ENCODE measurements at places on chromosomes 2 and 18.
A peak's percentile ranks its signal among the peaks of the same experiment; 100 is the strongest.

DNA sequence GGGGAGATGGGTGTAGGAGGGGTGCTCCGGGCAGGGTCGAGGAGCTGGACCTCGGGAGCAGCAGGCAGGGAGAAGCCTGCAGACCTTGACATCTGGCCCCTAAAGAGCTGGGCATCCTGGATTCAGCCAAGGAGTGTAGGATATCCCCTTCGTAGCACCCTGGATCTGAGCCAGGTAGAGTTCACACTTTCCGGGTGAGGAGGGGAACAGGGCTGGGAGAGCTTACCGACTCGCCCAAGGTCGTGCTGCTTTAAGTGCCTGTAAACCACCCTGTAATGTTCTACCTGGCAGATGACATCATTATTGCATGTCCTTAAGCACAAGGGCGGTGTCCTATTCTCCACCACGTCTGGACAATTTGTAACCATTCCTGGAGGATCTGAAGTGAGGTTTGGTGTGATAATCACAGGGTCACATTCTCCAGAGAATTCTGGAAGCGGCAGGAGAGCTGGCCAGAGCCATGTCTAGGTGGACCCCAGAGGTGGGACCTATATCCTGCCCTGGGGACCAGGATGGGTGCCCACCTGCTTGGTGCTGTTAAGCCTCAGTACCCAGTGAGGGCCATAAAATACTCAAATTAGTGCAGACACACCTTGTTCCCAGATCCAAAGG is 14.6 kb downstream of the ITM2C start:
- no peak for DNase-seq

DNA sequence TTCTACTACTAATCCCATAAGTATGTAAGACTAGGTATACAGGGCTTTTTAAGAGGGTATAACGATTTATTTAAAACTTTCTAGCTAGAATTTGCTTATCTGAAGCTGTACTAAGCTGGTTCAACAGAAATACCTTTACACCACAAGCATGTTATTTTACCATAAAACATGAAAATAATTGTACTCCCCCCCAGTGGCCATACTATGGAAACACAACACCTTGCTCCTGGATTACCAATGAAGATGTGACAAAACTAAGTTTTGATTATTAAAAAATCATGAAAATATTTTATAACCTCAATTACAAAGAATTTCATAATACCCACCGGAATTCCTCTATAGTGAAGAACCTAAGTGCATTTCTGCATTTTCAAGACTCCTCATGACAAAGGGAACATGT is 27.3 kb downstream of the LPIN2 start:
- DNase-seq: no peak

- no peak for DNase-seq
Measured at GRCh38 chr18:75504469-75504868, 77.0 kb upstream of the SMIM21 start.

GRCh38 chr2:20992201-20992711 is 51.6 kb downstream of the APOB start:
- no peak for DNase-seq

- DNase-seq: no peak
Measured at GRCh38 chr2:108316033-108316432, 27.3 kb downstream of the SULT1C2 start.

DNA sequence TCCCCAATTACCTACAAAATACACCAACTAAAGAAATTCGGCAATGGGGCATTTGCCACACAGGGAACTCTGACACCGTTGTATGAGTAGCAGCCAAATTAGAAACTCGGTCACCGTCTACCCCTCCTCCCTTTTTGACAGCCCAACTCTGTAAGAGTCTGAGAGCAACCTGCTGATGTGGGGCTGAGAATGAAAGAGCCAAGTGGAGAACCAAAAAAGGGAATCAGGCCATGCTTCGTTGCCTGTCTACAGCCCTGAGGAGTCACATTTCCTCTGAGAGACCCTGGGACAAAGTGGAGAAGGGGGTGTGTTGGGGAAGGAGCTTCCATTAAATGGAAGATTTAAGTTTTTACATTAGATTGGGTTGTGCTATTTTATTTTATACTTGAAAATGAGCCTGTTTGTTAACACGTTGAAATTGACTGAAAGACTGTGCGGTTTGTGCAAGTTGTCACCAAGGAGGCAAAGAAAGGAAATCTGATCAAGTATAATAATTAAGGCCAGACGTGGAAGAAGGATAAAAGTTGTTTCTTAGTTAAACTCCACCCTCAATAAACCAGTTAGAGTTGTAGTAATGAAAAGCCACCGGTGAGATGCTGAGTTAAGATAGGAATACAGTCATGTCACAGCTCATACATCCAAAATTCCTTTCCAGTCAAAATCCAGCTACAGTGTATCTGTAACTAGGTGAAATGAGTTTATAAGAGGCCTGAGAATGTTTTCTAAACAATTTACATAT is 131.7 kb upstream of the CREB1 start:
- DNase-seq: no peak

DNA sequence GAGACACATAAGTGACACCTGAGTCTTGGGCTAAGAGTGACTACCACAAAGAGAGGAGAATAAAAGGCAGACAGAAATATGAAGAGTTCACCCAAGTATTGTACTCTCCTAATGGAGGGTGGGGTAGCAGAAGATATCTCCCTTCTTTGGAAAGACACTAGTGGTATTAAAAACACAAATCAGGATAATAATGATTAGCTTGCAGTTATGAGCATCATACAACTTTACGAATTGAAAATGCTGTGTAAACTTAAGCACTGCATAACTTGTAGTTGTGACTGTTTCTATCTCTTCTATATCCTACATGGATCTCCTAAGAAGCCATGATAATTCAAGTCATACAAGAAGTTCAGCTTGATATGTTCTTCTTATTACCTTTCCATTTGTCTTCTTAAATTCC is 38.1 kb upstream of the CDH20 start:
- DNase-seq: no peak

- peak; percentile 47 for DNase-seq
Measured at GRCh38 chr18:24726727-24727492, 266.5 kb downstream of the HRH4 start.

GRCh38 chr2:34123996-34124785 is 525.1 kb upstream of the FAM98A start:
- no peak for DNase-seq

DNA sequence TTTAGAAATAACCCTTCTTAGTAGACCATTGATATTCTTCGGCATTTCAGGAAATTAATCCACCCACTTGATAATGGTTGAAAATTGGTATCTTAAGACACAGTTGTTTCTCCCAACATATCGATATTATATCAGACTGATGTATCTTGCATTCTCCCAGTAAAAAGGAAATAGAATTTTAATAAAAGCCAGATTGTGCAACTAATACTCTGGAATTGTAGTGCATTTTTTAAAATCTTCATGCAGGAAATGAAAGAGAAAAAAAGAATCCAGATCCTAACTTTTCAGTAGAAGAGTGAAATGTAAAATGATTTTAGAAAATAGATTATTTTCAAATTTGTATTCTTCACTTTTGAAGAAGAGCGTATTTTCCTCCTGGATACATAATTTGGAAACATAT is 1168.4 kb downstream of the DPP10 start:
- no peak for DNase-seq

- DNase-seq: no peak
Measured at GRCh38 chr2:60351321-60351720, 202.1 kb downstream of the BCL11A start.

DNA sequence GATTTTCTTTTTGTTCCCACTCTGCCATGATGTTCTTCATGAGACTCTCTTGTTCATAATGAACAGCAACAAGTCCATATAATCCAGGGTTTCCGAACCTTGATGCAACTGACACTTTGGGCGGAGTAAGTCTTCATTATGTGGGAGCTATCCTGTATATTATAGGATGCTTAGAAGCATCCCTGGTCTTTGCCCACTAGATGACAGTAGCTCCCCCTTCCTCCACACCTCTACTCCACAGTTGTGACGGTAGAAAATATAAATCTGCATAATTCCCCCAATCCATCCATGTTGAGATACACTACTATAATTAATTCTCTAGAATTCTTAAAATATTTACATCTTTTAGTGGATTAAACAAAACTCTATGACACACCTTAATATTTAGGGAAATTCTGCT is 482.2 kb upstream of the CELF4 start:
- no peak for DNase-seq

DNA sequence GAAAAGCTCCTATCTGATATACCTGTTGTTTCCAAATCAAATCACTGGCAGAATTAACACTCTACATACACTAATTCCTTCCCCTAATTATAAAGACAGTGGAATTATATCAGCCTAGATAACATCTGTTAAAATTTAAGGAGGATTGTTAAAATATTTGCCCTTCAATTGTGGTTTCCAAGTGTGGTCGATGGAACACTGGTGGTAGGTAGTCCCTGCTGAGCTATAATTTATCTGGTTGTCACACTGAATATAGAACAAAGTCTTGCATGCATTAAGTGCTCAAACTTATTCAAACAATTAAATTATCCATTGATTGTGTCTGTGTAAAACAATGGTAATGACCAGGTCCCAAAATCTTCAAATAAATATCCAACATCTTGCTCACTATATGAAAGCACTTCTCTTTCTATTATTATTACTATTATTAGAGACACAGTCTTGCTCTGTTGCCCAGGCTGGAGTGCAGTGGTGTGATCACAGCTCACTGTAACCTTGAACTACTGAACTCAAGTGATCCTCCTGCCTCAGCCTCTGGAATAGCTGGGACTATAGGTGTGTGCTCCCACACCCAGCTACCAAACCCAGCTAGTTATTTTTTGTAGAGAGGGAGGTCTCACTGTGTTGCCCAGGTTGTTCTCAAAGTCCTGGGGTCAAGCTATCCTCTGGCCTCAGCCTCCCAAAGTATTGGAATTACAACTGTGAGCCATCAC is 12.0 kb downstream of the CDH2 start:
- DNase-seq: no peak

GRCh38 chr2:159738509-159739390 is 26.4 kb downstream of the MARCHF7 start:
- no peak for DNase-seq

- no peak for DNase-seq
Measured at GRCh38 chr2:23286031-23286757, 98.8 kb upstream of the KLHL29 start.

DNA sequence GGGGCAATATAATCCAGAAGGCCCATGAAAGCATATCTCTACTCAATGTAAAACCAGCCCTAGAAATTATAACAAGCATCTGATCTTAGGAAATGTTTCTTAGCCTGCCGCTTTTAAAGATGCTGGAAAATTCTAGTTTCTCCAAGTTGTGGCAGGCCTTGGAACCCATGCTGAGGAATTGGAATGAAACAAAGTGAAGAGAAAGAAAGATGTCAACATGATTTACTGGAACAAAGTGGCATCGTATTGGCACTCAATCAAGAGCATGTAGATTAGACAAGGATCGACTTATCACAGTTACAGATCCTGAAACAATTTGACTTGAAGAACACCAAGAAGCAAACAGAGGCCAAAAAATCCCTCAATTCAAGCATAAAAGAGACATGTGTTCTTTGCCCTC is 28.7 kb downstream of the CNTNAP5 start:
- no peak for DNase-seq

GRCh38 chr2:63050334-63051041 is at the start of gene OTX1:
Gene OTX1, plus strand, starts transcription at chr2:63050830. Its CDS starts 2,161 bp downstream, at chr2:63052991.
- peak; percentile 51 for DNase-seq

GRCh38 chr2:238403632-238404405 is 22.9 kb upstream of the ASB1 start:
- no peak for DNase-seq

DNA sequence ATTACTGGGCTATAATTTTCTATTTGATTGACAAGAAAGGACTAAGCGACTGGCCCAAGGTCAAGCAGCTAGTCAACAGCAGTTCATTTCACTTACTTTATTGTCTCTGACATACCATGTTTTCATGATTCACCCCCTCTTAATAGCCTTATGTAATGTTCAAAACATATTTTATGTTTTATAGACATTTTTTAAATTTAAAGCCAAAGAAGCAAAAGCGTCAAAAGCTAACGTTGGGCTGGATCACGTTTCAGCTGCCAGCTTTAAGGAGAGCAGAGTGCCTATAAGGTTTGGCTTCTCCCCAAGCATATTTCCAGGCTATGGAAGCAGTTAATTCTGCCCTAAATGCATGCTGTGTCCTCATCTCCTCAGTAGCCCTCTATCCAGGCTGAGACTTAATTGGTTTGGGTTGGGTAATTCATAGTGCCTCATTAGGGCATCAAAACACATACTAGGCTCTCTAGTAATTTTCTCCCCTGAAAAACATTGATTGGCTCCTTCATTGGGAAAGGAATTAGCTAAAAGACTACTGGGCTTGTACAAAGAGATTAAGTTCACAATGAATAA is 94.8 kb upstream of the CREB1 start:
- no peak for DNase-seq

GRCh38 chr2:2848198-2848597 is 517.1 kb upstream of the MYT1L start:
- no peak for DNase-seq

GRCh38 chr2:81505586-81505985 is 1201.0 kb upstream of the LRRTM1 start:
- no peak for DNase-seq

GRCh38 chr2:128640845-128641360 is 322.2 kb upstream of the HS6ST1 start:
- no peak for DNase-seq

DNA sequence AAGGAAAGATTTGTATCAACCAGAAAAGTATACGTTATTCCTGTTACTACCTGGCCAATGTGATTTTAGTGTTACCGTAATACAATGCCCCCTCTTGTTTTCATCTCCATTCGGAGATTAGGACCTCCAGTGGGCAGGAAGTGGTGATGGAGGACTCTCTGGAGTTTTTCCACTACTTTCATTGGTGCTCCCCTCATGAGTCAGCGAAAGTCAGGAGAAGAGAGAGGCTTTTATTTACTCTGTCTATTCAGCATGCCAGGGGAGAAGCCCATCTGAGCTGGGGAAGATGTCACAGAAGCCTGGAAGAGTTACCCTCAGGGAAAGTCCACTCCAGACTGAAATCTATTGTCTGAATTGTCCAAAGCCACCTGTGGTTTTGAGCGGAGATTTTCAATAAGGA is 88.2 kb upstream of the THUMPD2 start:
- no peak for DNase-seq

DNA sequence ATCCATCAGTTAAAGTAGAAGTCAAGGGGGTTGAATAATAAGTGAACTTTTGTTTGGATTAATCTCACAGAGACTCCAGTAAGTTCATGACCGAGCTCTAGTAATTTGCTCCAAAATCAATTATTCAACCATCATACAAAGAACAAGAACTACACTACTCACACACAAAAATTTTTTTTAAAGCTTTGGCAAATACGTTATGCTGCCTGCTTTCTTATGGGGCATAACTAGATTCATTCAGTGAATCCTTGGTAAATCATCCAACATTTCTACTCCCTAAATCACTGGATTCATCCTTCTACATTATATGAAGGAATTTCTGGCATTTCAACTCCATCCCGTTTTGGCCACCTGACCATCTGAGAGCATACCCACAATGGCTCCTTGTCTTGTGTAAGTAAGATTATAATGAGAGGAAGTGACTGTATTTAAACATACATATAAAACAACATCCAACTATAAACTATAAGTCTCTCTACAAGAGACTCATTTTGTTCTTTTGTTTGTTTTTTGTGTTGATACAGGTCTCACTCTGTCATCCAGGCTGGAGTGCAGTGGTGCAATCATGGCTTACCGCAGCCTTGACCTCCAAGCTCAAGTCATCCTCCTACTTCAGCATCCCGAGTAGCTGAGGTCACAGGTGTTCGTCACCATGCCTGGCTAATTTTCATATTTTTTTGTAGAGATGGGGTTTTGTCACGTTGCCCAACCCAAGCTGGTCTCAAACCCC is 144.2 kb upstream of the LRRTM4 start:
- DNase-seq: no peak
